Suprapubic skin (tissue), 4 donors: ENCODE measurements at places on chromosomes 3 and 15. TPM values are rescaled to one million over a fixed set of nuclear protein-coding genes. Genes with fewer than 3 reads are reported as not detected.

DNA sequence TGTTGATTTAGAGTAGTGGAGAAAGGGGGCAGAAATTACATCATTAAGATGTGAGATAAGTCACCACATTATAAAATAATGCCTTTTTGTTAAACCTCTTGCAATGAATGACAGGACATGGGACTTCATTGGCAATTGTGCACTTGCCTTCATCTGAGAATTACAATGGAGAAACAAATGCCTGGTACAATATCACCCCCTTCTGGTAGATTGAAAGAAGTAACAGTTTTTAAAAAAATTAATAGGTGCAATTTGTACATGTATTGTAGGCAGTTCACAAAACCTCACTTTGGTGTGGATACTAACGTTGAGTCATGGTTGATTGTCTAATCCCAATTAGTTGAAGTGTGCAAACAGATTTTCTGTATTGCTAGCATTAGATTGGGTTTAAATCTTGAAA lies 4.6 kb upstream of the P2RY14 start:
- no peak for DNase-seq

- no peak for DNase-seq
Measured at GRCh38 chr3:130504701-130505100, 12.3 kb upstream of the COL6A6 start.

GRCh38 chr15:42150219-42150970 lies 6.0 kb downstream of the PLA2G4F start:
- DNase-seq = peak; percentile 66

DNA sequence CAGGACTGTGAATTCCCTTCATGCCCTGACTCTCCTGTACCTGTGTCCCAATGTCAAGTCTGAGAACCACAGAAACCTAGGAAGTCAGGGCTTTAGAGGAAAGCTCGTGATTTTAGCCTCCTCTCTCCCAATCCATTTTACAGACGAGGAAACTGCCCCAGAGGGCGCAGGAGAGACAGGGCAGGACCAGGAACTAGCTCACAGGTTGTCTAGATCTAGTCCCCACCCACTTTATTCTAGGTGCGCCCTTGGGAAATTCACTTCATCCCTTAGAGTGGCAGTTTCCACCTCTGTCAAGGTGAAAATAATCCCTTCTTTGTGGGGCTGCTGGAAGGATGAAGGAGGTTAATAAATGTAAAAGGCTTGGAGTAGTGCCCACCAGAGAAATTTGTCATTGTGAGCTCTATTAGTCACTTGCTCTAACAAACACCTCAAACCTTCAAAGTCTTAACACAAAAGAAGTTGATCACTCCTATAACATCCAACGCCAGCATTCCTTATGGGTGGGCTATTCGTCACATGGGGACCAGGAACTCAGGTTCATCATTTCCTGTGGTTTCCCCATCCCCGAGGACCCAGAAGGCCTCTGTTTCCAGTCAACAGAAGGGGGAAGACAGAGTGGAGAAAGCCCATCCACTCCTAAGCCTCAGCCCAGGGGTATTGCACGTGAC lies 282.3 kb downstream of the XXYLT1 start:
- peak; percentile 34 for DNase-seq

GRCh38 chr3:32026593-32026992 lies 45.0 kb downstream of the ZNF860 start:
- no peak for DNase-seq

GRCh38 chr3:97942801-97943546 lies 29.3 kb downstream of the RIOX2 start:
- no peak for DNase-seq

- no peak for DNase-seq
Measured at GRCh38 chr3:149603126-149604074, 54.4 kb downstream of the WWTR1 start.

- no peak for DNase-seq
Measured at GRCh38 chr3:187085021-187085666, 54.2 kb downstream of the RPL39L start.

DNA sequence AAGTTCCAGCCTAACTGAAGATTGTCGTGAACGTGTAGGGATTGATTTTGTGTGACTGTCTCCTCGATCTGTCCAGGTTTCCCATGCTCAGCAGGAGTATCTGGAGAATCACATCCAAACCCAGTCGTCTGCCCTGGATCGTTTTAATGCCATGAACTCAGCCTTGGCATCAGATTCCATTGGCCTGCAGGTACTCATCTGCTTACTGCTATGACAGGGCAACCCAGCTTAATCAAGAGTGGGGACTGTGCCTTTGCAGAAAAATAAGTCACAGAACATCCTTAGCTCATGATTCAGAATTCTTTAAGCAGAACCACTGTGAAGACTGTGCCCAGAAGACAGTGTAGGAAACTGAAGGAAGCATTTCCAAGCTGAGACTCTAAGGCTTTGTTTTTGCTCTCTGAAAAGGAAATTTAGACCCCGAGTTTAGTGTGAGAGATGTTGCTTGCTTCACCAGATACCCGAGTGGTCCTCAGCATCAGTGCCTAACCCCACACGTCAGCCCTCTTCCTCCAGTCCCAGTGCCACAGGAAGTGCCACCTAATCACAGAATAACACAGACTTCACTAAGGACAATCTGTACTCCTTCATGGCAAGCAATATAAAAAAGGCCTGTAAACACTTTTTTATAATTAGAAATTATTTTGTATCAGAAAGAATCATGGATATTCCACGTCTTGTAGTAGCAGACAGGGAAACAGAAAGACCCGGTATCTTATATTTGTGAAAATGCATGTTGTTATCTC lies 34.2 kb downstream of the MYZAP start:
- DNase-seq = no peak

GRCh38 chr15:51260202-51260601 lies 78.2 kb downstream of the CYP19A1 start:
- no peak for DNase-seq

GRCh38 chr15:100831467-100831866 lies 48.2 kb upstream of the ALDH1A3 start:
- DNase-seq = no peak

GRCh38 chr3:64741341-64741740 lies 53.5 kb upstream of the ADAMTS9 start:
- DNase-seq = no peak

DNA sequence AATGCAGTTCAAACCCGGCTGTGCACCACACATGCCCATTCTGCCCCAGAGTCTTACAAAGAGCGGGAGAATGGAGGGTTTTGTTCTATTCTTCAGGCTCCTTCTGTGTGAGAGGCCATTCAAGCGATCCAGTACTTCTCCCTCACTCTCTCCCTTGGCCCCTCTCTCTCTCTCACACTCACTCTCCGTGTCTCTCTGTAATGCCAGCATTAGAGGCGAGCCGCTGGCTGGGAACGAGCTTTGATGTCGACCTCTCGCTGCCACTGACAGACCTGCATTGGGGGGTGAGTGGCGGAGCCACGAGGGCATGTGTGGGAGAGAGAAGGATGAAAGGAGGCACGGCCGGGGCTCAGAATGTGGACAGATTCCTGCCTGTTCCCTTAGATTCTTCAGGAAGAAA lies 231.7 kb upstream of the ARRDC4 start:
- DNase-seq = no peak

DNA sequence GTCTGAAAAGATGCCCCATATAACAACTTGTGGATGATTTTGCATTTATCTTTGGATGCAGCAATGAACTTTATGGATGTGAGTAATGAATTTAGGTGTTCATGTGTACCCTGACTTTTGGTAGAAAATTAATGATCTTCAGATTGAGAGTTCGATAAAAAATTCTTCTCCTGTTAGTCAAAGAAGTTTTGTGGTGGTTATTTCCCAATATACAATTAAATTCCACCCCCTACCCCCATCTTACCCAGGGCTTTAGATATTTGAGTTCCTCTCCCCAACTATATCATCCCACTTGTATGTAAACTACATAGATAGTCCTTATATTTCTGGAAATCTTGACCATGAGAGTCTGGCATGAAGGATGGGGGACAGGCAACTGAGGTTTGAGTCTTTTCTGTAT lies 126.1 kb upstream of the ALDH1A3 start:
- DNase-seq = no peak

DNA sequence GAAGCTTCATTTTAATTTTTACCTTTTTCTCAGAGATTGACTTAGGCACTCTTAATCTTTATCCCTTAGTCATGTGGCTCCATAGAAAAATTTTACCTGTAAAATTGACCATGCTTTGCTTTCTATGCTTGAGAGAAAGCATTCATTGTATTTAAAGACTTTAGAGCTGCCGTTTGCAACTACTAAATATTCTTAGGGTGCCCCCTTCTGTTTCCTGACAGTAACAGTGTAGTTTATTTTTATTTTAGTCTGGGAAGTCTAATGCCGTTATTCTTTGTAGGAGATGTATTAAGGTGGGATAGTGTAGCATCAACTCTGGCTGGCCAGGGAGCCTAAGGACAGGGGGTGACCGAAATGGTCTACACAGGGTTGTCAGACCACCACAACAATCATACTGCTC lies 84.5 kb upstream of the SYNPR start:
- no peak for DNase-seq

GRCh38 chr15:24862726-24863521 lies 91.9 kb upstream of the SNRPN start:
- DNase-seq = no peak

DNA sequence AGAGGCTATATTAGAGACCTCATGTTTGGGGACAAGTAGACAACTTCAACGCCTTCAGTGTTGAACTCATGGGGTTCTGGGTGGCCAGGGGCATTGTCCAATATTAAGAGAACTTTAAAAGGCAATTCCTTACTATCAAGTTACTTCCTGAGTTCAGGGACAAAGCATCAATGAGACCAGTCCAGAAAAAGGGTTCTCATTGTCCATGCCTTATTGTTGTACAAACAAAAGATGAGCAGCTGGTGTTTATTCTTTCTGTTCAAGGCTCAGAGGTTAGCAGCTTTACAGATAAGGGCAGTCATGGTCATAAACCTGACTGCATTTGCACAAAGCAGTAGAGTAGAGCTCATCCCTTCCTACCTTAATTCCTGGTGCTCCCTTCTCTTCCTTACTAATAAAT lies 18.5 kb upstream of the PDHB start:
- no peak for DNase-seq

DNA sequence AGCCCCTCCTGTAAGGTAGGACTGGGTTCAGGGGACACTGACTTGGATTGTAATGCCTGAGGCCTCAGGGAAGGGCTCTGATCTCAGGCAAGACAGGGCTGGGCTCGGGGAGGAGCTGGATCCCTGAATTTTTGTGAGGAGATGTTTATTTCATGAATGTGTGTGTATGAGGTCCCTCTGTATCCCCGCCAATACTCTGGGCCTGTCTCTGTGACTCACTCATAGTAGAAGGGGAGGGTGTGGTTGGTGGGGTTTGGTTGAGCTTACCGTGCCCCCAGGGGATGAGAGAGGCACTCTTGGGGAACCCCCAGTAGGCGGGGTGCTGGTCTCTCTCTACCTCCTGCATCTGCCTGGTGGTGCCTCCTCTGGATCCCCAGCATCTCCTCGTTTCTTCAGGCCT lies 28.1 kb downstream of the RPSA start:
- DNase-seq = no peak

RTP1 gene
- not detected for total RNA-seq

HTR3E gene
- total RNA-seq = 1.1 TPM

CATSPER2 gene
- 6.5 TPM for total RNA-seq

FGD5 gene
- total RNA-seq = 2.8 TPM

PRTG gene
- not detected for total RNA-seq

PRR23C gene
- not detected for total RNA-seq

TF gene
- total RNA-seq = 5.0 TPM

SPTSSB gene
- total RNA-seq = 61.7 TPM

GNAT1 gene
- not detected for total RNA-seq

USP19 gene
- total RNA-seq = 82.1 TPM

MRPL3 gene
- 64.1 TPM for total RNA-seq

TMC3 gene
- not detected for total RNA-seq

AGTR1 gene
- total RNA-seq = 6.3 TPM
